Hindlimb muscle (tissue), 1 donor: ENCODE measurements at places on chromosomes 13 and 19. TPM values are rescaled to one million over a fixed set of nuclear protein-coding genes. Genes with fewer than 3 reads are reported as not detected.
A peak's percentile ranks its signal among the peaks of the same experiment; 100 is the strongest.

GRCh38 chr13:90738881-90739280, 608.6 kb upstream of the MIR17HG start:
- DNase-seq: no peak

Gene C5AR1
- 2.9 TPM for polyA plus RNA-seq

DNA sequence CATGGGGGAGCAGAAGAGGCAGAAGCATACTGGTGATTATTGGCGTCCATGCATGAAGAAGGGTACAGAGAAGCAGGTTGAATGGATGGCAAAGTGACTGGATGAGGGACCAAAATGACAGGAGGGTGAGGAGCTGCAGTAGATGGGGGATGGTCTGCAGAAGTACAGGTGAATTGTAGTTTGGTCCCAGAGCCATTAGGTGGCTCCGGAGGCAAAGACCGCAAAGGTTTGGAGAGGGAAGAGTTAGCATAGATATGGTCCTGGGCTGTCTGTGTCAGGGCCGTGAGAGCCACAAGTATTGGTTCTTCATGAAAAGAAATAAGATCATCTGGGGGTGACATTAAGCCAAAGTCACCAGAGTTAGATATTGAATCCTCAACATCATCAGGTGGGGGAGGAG, 59.0 kb upstream of the ZNF726 start:
- DNase-seq: no peak

GRCh38 chr13:100063906-100064305, 25.0 kb upstream of the PCCA start:
- DNase-seq: no peak

GRCh38 chr13:80798576-80799133, 457.7 kb upstream of the SPRY2 start:
- DNase-seq: no peak

DNA sequence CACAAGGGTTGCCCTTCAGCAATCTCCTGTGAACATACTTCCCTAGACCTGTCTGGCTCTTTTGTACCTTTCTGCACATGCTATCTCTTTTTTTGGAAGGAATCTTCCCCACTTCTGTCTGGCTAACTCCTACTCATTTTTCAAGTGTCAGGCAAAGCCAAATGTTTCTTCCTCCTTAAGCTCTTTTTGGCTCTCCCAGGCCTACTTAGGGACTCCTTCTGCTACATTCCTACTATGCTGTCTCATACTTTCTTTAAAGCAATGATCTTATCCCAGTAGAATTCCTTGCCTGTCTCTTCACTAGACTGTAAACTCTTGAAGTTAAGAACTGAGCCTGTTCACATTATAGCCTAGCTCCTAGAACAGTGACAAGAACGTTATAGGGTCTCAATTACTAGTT, 114.9 kb upstream of the WASF3 start:
- DNase-seq: peak; percentile 46

Gene SELENOV
- polyA plus RNA-seq: not detected

DNA sequence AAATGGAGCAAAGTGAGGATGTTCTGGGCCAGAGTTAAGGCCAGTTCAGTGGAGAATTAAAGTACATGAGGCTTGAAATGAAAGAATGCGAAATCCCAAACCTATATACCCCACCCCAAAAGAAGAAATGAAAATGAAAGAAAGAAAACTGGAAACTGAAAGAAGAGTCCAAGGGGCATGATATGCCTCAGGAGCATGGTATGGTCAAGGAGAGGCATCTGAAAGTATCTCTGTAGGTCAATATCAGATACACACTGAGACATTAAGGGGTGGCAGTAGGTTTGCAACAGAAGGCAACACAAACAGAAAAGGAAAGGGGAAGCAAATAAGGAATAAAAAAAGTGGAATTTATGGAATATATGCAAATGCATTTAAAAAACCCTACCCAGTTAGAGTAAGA, 166.5 kb downstream of the COG6 start:
- no peak for DNase-seq
